Spleen (tissue), 13 donors: ENCODE measurements at places on chromosomes 12 and 14. TPM values are rescaled to one million over a fixed set of nuclear protein-coding genes. Genes with fewer than 3 reads are reported as not detected.

Gene ASB2
- 12.7 TPM for total RNA-seq

DNA sequence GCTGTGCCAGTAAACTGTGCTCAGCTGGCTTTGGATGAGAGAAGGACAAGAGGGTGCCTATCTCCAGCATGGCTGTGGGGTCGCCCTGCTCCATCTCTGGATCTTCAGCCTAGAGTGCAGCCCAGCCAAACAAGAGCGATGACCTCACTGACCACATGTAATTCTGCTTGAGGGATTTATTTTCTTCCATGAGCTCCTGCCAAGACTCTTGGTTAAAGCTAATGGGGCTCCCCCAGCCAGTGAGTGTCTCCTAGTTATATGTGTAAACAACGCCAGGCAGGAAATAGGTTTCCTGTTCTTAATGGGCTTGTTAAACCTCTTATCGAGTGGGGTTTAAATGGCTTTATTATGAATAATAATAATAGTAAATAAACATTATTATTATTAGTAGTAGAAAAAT is 397.2 kb downstream of the NRXN3 start:
- DNase-seq: no peak
- no peak overlapping the region for H3K27ac ChIP-seq
- H3K27me3 ChIP-seq: no peaks in the 10 kb centered on the region
- H3K4me1 ChIP-seq: no peaks in the 10 kb centered on the region

DNA sequence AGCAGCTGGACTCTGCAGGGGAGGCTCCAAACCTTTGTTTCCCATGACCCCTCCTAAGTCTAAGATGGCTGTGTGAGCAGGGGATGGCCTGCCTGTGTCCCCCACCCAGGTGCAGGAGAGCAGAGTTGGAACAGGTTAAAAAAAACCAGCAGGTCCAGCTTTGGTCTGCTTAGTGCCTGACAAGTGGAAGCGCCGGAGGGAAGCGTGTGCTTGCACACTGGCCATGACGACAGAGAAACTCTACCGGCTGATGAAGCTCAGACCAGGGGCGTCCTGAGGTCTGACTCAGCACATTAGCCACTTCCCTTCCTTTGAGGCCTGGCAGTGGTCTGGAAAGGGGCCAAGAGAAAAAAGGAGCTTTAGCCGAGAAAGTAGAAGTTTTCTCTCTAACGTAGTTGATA is 280.1 kb downstream of the VRK1 start:
- peaks cover 6% of the 10 kb centered on the region for H3K27me3 ChIP-seq
- H3K4me3 ChIP-seq: no peak overlapping the region
- H3K27ac ChIP-seq: no peak overlapping the region
- DNase-seq: no peak

GRCh38 chr14:83744891-83745290 is 1785.1 kb upstream of the FLRT2 start:
- H3K27ac ChIP-seq: no peak overlapping the region
- no peaks in the 10 kb centered on the region for H3K27me3 ChIP-seq

- H3K4me1 ChIP-seq: no peaks in the 10 kb centered on the region
- no peak overlapping the region for H3K27ac ChIP-seq
- no peak overlapping the region for H3K4me3 ChIP-seq
Observed at GRCh38 chr12:116656306-116656705, 81.6 kb downstream of the SPRING1 start.
